ENCODE measurements at places on chromosomes 16 and 17. TPM values are rescaled to one million over a fixed set of nuclear protein-coding genes. Genes with fewer than 3 reads are reported as not detected.

ABCC6 gene
- total RNA-seq: 0.41 TPM

MYOCD gene
- 0.41 TPM for total RNA-seq

GFAP gene
- 155 TPM for total RNA-seq

NKD1 gene
- total RNA-seq: 2.4 TPM

DNA sequence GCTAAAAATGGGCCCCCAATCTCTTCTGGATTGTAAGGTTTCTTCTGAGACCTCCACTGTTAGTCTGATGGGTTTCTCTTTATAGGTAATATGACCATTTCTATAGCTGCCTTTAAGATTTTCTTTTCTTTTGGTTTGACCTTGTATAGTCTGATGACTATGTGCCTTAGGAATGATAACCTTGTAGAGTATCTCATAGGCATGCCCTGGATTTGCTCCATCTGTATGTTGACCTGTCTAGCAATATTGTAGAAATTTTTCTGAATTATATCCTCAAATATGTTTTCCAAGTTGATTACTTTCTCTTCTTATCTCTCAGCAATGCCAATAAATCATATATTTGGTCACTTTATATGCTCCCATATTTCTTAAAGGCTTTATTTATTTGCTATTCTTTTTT is 1403.8 kb upstream of the GOT2 start:
- DNase-seq: no peak

GRCh38 chr17:43438626-43439025 is 39.8 kb downstream of the ARL4D start:
- no peak for DNase-seq

GRCh38 chr16:19236561-19237209 is 48.8 kb upstream of the CLEC19A start:
- no peak for DNase-seq

DNA sequence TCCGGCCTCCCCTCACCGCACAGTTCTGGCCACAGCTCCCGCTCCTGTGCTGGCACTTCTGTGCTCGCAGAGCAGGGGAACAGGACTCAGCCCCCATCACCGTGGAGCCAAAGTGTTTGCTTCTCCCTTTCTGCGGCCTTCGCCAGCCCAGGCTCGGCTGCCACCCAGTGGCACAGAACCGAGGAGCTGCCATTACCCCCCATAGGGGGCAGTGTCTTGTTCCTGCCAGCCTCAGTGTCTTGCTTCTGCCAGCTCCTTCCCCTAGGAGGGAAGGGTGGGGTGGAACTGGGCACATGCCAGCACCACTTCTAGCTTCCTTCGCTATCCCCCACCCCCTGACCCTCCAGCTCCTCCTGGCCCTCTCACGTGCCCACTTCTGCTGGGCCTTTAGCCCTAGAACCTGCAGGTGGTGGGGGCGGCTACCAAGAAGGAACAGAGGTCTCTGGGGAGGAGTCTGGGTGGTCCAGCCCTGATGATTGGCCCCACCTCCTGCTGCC is 645 bp upstream of the ELMO3 start:
- peak; percentile 78 for DNase-seq

GRCh38 chr17:34156741-34157589 is 98.1 kb upstream of the CCL2 start:
- peak; percentile 26 for DNase-seq

DNA sequence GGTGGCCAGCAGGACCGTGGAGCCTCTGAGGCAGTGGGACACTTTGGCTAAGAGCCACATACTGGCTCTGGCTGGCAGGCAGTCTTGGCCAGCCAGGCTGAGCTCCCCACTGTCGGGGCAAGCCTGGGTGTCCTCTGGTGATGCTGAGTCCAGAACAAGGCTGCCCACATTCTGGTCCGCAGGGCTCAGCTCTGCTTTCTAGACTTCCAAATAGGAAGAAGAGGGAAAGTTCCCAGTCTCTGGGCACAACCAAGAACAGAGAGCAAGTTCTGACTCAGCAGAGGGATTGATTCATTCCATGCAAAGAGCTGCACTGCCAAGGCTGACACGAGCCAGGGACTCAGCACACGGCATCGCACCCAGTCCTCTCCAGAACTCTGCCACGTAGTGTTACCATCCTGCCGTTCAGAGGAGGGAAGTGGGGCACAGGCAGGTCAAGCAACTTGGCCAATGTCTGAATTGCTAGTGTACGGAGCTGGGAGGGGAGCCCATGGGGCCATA is 58.9 kb downstream of the NOS2 start:
- no peak for DNase-seq

- DNase-seq: peak; percentile 32
Observed at GRCh38 chr17:62819511-62820221, 11.6 kb upstream of the MARCHF10 start.

GRCh38 chr17:54972406-54973138 is 4.0 kb downstream of the STXBP4 start:
- no peak for DNase-seq

DNA sequence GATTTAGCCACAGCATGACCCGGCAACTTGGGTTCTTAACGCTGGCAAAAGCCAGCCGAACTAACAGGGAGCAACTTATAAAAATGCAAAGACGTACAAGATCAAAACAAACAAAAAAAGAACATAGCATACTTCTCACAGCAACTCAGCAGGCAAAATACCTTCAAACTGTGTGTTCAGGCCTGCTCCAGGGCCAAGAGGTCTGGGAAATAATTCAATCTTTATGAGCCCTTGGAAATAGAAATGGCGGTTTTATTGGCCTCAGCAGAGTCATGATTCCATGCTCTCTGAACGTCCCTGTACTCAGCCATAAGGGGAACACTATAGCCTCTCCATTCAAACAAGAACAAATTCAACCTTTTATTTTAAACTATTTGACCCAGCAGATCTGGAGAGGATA is 101.3 kb upstream of the C17orf78 start:
- no peak for DNase-seq

DNA sequence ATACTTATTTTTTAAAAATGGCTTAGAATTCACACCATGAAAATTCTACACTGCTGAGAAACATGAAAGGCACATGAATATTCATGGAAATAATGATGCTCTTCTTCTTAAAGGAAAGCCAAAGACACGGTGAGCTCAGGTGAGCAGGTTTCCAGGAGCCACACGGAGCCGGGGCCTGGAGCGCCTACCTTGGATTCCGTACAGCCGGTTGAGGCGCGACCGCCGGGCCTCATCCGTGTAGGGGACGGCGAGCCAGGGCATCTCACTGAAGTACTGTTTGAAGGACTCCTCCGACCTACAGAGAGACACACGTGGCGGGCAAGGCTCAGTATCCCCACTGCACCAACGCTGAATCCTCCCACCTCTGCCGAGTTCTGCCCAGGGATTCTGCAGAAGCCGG is 37.1 kb downstream of the MRM3 start:
- no peak for DNase-seq

DNA sequence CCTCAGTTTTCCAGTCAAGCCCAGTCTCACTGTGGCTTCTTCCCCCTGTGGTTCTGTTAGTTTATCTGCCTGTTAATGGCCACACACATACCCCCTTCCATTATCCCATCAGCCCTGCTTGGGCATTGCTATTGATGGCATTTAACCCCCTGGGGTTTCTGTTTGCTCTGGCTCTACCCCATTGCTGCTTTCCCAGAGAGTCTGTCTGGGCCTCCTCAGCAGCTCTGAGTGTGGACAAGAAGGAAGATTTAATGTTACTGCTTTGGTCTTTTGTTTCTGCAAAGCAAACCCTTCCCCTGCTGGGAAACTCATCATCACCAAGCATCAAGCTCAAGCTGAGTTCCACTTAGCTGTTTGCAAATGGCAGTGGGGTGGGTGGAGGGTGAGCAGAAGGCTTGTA is 162.7 kb downstream of the CCT6B start:
- DNase-seq: no peak

GRCh38 chr17:19369846-19370492 is 7.4 kb upstream of the B9D1 start:
- no peak for DNase-seq

DNA sequence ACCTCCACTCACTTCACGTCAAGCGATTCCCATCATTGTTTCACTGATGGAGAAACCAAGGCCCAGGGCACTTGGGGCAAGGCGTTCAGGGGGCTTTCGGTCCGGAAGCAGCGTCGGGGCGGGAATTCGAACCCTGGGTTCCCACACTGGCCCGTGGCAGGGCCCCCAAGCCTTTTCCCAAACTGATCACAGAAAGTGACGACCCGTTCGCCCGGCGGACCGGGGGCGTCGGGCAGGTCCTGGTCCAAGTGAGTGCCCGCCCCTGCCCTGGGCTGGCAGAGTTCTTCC is 856 bp upstream of the MON1B start:
- no peak for DNase-seq

DNA sequence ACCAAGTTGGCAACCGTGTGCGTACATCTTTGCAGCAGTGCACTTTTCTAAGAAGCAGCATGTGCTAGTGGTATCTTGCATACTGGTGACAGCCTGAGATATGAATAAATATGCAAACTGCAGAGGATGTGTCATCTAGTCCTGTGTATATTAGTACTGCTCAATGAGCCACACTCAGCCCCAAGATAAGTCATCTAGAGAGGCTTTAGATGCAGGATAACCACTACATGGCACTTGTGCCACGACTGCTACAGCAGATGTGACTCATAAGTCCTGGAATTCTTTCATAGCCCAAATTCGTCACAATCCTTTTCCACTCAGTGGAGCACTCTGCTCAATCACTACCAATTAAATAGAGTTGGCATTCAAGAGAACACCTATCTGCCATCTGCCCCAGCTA is 171.5 kb downstream of the AXIN2 start:
- no peak for DNase-seq
